ENCODE measurements at places on chromosomes 16 and 17.

DNA sequence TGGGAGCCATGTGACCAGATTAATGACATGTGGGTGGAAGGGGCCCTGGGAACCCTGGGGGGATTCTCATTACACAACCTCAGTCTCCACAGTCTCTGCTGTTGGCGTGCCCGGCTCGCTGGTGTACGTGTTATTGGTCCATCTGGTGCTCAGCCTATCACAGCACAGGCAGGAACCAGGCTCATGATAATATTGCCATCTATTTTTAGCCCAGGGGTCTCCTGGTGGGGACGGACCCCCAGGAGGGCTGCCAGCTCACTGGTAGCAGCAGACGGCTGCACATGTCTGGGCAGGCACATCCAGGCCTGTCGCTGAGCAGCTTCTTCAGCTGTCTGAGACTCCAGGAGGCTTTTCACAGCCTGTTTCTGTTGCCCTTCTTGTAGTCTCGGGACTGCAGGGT is 123.8 kb downstream of the RAB11FIP4 start:
- H3K27ac ChIP-seq = no peak overlapping the region
- H3K36me3 ChIP-seq = peaks cover 4% of the 10 kb centered on the region
- no peaks in the 10 kb centered on the region for H3K27me3 ChIP-seq
- H3K4me1 ChIP-seq = peaks cover 16% of the 10 kb centered on the region

DNA sequence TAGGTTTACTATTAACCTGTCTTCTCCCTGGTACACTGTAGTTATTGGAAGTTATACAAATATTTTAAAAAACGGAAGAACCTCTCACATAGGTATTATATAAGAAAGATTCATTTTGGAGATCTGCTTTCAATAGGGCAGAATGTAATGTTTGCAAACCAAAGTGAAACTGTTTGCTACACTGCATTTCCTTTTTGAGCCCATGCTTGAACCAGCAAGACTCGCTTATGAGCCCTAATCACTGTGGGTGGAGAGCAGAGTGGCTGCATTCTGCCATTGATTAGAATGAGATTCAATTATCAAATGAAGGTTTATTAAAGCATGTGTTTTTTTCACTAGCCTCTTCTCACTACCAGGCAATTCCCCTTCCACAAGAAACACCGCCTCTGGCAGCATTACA is 589.7 kb downstream of the CDH11 start:
- DNase-seq = no peak
- no peaks in the 10 kb centered on the region for H3K27me3 ChIP-seq
- no peaks in the 10 kb centered on the region for H3K4me1 ChIP-seq

- H3K4me1 ChIP-seq = peaks cover 32% of the 10 kb centered on the region
- no peak overlapping the region for H3K4me3 ChIP-seq
- H3K27ac ChIP-seq = peak overlapping the region; percentile 94
- no peaks in the 10 kb centered on the region for H3K27me3 ChIP-seq
- DNase-seq = no peak
- no peaks in the 10 kb centered on the region for H3K36me3 ChIP-seq
Observed at GRCh38 chr17:40617678-40618240, 29.9 kb downstream of the SMARCE1 start.

DNA sequence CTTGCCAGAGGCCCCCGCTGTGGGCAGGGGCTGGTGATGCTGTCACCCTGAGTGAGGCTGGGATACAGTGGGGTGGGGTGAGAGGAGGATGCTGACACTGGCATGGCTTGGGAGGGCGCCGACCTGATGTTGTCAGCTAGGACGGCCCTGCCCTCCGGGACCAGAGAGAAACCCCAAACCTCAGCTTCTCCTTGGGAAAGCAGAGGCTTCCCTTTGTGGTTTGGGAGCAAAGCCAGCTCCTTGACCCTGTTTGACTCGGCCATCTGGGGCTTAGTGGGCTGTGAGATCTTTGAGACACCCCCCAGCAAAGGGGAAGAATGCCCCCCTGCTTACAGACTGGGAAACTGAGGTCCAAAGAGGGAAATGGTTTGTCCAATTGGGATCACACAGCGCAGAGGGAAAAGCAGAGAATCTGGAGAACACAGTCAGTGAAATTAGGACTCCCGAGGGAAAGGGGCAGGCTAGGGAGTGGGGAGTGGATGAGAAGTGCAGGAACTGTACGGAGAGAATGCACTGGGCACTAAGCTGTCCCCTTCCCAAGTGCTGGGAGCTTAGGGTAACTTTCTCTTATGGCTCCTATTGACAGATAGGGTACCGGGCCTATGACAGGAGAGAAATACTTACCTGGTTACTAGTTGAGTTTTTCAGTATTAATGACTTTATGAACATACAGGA is 40.7 kb upstream of the DLX4 start:
- H3K4me3 ChIP-seq = no peak overlapping the region
- peaks cover 25% of the 10 kb centered on the region for H3K27me3 ChIP-seq
- no peak overlapping the region for H3K27ac ChIP-seq
- H3K4me1 ChIP-seq = no peaks in the 10 kb centered on the region

DNA sequence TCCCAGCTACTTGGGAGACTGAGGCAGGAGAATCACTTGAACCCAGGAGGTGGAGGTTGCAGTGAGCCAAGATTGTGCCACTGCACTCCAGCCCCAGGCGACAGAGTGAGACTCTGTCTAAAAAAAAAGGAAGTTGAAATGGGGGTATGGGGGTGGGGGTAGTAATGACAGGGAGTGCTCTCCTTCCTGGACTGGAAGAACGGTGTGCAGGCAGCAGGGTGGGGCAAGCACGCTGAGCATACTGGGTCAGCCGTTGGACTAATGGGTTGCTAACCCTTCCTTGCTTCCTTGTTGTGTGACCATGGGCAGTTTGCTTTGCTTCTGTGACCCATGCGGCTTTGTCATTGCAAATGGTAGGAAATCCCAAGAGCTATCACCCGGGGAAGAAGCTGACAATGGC is 16.5 kb downstream of the KATNIP start:
- no peaks in the 10 kb centered on the region for H3K27me3 ChIP-seq
- no peak for DNase-seq
- H3K27ac ChIP-seq = no peak overlapping the region
- peaks cover 5% of the 10 kb centered on the region for H3K4me1 ChIP-seq
- H3K36me3 ChIP-seq = peaks cover 6% of the 10 kb centered on the region

- H3K4me1 ChIP-seq = peaks cover 57% of the 10 kb centered on the region
- H3K36me3 ChIP-seq = peaks cover under 1% of the 10 kb centered on the region
- H3K27me3 ChIP-seq = no peaks in the 10 kb centered on the region
- no peak overlapping the region for H3K27ac ChIP-seq
- no peak for DNase-seq
Observed at GRCh38 chr17:76442341-76443338, 10.3 kb downstream of the UBE2O start.

GRCh38 chr16:80125677-80126076 is 415.1 kb upstream of the DYNLRB2 start:
- H3K27ac ChIP-seq = no peak overlapping the region
- H3K36me3 ChIP-seq = no peaks in the 10 kb centered on the region
- DNase-seq = no peak
- no peaks in the 10 kb centered on the region for H3K4me1 ChIP-seq
- no peaks in the 10 kb centered on the region for H3K27me3 ChIP-seq

DNA sequence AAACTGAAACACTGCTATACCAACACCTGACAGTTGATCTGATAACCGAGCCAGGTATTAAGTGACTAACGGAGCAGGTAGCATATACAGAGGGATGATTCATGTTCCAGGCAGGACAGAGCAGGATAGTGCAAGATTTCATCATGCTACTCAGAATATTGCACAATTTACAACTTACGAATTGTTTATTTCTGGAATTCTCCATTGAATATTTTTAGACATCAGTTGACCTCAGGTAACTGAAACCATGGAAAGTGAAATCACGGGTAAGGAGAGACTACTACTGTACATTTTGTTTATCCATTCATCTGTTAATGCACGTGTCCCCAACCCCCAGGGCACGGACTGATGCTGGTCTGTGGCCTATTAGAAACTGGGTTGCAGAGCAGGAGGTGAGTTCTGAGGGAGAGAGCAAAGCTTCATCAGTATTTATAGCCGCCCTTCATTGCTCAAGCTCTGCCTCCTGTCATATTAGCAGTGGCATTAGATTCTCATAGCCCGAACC is 14.5 kb upstream of the PPM1E start:
- DNase-seq = no peak
- no peak overlapping the region for H3K4me3 ChIP-seq
- H3K4me1 ChIP-seq = no peaks in the 10 kb centered on the region
- H3K27me3 ChIP-seq = no peaks in the 10 kb centered on the region
- H3K27ac ChIP-seq = no peak overlapping the region

- H3K4me3 ChIP-seq = no peak overlapping the region
- H3K27ac ChIP-seq = no peak overlapping the region
- H3K36me3 ChIP-seq = no peaks in the 10 kb centered on the region
- H3K4me1 ChIP-seq = peaks cover 13% of the 10 kb centered on the region
Observed at GRCh38 chr17:35315971-35316370, 57.5 kb downstream of the SLFN11 start.

DNA sequence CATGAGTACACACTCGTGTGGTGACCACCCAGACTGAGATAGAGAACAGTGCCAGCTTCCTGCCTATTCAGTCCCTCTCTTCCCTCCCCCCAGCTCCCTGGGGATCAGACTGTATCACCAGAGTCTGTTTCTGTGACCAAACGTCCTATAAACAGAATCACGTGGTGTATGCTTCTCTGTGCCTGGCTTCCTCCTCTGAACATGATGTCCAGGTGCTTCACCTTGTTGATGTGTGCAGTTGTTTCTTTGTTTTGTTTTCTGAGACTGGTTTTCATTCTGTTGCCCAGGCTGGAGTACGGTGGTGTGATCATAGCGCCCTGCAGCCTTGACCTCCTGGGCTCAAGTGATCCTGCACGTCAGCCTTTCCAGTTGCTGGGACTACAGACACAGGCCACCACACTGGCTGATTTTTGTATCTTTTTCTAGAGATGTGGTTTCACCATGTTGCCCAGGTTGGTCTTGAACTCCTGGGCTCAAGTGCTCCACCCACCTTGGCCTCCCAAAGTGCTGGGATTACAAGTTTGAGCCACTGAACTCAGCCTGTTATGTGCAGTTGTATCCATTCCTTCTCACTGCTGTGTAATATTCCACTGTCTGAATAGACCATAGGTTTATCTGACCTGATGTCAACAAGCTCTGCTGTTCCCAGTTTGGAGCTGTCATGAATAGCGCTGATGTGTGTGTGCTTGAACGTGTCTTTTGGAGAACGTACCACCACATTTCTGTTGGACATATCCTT is 28.9 kb upstream of the PRM1 start:
- H3K36me3 ChIP-seq = peaks cover 2% of the 10 kb centered on the region
- peaks cover 42% of the 10 kb centered on the region for H3K4me1 ChIP-seq
- peak overlapping the region; percentile 88 for H3K27ac ChIP-seq
- no peaks in the 10 kb centered on the region for H3K27me3 ChIP-seq
- DNase-seq = peak; percentile 73
